Adrenal gland (tissue), 19 donors: ENCODE measurements at places on chromosomes 5 and 9.

GRCh38 chr9:37801287-37801850 is 772 bp downstream of the DCAF10 start:
- peak; percentile 38 for DNase-seq

DNA sequence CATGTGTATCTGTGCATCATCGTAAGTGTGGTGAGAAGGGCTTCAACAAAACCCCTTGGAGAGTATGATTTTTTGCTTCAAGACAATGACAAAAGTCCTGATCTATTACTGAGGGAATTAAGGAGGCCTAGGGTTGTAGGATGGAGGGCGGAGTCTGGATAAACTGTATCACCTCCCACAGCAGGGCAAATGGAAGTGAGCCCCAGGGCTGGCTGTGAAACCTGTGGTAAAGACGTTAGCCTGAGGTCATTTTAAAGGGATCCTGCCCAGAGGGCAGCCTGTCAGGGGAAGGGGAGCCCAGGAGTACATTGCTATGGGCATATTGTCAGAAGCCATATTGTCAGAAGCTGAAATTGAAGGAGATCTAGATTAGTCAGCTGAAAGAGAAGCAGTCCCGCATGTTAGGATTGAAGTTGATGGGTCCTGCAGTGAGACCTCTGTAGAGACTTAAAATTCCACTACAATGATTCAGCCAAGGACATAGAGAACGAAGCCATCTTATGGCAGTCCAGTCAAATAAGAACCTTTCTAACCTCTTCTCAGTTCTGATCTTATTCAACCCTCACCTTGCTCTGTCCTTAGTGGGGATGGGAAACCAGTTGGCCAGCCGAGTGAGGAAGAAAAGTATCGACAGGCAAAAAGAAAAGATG is 26.9 kb downstream of the ADGRV1 start:
- no peak for DNase-seq

DNA sequence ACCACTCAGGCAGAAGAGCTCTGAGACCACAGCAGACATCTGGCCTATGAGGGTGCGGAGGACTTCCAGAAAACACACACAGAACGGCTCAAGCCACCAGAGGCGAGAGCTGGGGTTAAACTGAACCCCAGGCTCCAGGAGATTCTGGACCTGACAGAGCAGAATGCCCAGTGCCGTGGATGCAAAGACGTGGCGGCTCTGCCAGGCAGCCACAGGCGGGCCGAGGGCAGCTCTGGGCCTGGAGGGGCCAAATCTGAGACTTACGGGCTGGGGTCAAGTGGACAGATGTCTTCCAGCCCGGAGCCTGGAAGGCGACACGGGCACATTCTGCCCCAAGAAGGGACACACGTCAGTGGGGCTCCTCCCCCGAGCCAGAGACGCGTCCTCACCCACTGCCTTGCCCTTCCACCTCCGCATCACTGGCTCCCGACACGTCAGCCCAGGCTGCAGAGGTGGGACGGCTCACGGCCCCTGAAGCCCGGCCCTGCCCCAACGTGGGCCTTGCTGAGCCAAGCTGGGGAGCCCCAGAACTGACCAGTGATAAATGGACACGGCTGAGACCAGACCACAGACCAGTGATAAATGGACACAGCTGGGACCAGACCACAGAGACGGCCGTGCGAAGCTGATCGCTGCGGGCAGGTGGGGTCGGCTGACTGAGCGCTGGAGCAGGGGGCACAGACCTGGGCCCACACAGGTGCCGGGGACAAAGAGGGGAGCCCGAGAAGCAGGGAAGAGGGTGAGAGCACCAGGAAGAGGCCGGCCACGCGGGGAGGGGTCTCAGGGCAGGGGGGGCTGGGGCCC is 40.9 kb upstream of the NSMF start:
- no peak for DNase-seq

DNA sequence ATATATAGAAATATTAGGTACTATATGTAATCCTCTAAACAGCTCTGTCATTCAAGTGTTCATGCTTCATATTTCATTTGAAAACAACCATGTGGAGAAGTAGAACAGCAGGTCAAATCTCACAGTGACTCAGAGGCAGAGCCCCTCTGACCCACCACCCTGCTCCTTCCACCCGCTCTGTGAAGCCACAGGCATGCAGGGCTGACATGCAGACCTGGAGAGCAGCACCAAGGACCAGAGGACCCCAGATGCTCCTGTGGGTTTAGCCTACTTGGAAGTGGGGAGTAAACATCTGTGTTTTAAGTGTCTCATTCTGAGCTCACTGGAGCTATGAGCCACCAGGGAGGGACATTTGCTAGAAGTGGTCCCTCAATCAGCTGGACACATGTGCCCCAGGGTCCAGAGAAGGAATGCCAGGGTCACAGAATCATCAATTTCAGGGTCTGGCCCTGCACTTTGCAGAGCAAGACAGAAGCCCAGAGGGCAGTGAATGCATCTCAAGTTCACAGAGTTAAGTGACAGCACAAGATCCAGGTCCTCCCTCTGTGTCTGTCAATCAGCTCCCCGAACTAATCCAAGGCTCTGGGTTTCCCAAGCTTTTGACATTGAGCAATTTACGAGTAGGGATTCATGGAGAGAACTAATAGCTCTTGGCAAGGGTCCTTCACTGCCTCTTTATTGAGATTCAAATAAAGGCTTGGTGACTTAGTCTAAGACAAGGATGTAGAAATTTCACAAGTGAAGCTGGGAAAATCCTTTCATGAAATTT is 441.1 kb downstream of the SEMA5A start:
- DNase-seq = no peak

- DNase-seq = no peak
Measured at GRCh38 chr5:158634714-158635113, 465.0 kb downstream of the EBF1 start.

GRCh38 chr9:15831384-15831783 is 278.5 kb downstream of the CCDC171 start:
- DNase-seq = no peak

GRCh38 chr5:38670878-38671277 is 114.4 kb upstream of the LIFR start:
- no peak for DNase-seq

DNA sequence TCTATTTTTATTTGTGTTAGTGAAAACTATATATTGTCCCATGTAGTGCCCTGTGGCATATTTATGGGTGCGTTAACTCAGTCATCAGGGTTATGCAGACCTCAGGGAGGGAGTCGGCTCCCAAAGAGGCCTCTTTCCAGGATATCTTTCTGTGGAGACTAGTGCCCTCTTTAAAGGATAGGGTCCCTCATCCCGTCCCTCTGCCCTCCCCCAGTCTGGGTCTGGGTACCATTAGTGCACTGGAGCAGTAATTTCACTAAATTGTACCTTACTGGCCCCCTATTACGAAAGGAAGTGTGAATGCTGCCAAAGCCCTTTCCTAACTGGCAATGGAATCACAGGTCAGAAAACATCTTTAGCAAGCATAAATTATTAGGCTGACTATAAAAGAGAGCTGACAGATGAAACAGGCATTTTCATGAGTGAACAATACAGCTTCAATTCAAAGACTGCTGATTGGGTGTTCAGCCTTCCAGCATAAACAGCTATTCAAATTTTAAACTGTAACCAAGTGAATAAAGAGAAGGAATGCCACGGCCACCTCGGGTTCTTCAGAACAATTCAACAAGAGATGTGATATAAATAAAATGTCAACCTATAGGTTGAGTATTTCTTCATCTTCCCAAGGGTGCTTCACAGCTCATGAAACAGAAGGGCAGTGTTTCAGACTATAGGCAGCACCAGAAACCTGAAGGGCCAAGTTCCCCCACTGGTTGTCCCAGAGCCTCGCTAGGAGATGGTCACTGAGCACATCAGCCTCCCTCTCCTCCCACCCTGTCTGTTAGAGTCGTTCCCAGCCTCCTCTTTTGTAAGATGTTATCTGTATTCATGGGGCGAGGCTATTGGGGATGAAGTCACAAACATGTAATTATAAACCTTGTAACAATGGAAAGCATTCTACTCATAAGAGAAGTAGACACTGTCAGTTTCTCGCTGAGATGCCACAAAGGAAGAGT is 318.7 kb downstream of the TMEM161B start:
- DNase-seq = no peak

GRCh38 chr9:109383356-109383755 is 62.5 kb upstream of the EPB41L4B start:
- DNase-seq = no peak

DNA sequence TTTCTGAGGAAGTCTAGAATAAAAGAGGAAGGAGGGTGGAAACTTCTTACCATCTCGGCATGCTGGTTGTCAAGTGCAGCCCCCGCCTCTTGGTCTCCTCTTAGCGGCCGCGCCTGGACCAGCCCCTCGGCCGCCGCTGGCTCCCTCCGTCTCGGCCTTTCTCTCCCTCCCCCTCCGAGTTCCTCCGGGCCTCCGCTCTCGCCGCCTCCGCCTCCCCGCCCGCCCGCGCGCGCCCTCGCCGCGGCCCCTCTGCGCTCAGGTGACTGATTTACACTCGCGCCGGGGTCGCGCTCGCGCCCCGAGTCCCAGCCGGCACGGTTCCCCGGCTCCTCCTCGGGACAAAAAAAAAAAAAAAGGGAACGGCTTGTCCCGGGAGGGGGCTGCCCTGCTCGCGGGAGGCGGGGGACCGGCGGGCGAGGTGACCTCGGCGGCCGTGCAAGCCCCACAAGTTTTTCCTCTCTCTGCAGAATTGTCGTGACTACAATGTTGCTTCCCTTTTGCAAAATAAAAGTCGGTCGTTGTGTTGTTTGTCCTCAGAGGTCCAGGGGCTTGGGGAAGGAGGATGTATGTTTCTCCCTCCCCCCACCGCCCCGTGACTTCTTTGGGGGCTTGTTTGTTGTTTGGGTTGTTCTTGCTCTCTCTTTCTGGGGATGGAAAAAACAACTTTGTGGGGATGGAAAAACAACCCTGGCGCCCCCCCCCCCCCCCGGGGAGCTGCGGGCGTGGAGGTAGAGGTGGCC is at the start of gene BNC2:
BNC2 (minus strand) TSS at position 75 of the 740 bp plus-strand sequence; CDS start at position 53, 22 bp downstream.
- DNase-seq = peak; percentile 44

DNA sequence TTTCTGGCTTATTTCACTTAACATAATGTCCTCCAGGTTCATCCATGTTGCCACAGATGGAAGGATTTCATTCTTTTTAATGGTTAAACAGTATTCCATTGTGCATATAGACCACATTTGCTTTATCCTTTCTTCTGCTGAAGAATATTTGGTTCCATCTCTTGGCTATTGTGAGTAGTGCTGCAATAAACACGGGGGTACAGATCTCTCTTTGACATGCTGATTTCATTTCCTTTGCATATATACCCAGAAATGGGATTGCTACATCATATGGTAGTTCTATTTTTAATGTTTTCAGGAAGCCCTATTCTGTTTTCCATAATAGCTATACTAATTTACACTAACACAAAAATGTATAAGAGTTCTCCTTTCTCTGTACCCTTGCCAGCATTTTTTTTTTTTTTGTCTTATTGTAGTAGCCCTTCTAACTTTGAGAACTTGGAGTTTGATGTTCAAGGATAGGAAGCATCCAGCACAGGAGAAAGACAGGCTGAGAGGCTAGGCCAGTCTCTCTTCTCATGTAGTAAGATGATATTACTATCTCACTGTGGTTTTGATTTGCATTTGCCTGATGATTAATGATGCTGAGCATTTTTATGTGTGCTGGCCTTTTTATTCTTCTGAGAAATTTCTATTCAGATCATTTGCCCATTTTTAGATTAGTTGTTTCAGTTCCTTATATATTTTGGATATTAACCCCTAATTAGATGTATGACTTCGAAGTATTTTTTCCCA is 592.2 kb upstream of the ZNF608 start:
- DNase-seq = no peak

DNA sequence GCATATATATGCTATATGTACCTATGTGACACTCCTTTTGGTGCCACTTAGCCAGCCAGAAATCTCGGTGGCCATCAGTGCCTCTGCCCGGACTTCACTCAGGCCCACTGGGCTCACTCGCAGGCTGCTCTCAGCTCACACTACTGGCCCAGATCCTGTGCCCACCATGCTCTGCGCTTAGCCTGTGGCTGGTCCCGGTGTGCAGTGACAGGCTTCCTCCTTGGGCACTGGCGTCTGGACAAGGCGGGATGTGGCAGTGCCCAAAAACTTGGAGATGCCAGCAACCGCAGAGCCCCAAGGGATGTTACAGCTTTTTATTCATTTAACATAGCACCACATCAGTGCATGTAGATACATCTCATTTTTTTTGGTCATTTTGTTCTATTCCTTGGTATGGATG is 77.4 kb downstream of the NREP start:
- no peak for DNase-seq

- no peak for DNase-seq
Measured at GRCh38 chr5:137491121-137491520, 8.0 kb downstream of the SPOCK1 start.

GRCh38 chr5:156379206-156379605 is 52.2 kb downstream of the SGCD start:
- DNase-seq = no peak
